Keratinocyte (primary cell): ENCODE measurements at places on chromosomes 7 and 10. TPM values are rescaled to one million over a fixed set of nuclear protein-coding genes. Genes with fewer than 3 reads are reported as not detected.

The PDZD7 gene
- polyA plus RNA-seq: 0.31 to 0.54 TPM (median 0.54 TPM) in 3 replicates

The PLEKHS1 gene
- not detected in 3 replicates for polyA plus RNA-seq

The PGAM2 gene
- polyA plus RNA-seq: not detected in 3 replicates

The NUTM2A gene
- polyA plus RNA-seq: 0.13 to 0.63 TPM (median 0.22 TPM) in 3 replicates

The WEE2 gene
- polyA plus RNA-seq: not detected in 3 replicates

The TSPAN33 gene
- 0.71 to 1.1 TPM (median 0.93 TPM) in 3 replicates for polyA plus RNA-seq

The TMEM236 gene
- polyA plus RNA-seq: 0.05 to 0.13 TPM (median 0.12 TPM) in 3 replicates

DNA sequence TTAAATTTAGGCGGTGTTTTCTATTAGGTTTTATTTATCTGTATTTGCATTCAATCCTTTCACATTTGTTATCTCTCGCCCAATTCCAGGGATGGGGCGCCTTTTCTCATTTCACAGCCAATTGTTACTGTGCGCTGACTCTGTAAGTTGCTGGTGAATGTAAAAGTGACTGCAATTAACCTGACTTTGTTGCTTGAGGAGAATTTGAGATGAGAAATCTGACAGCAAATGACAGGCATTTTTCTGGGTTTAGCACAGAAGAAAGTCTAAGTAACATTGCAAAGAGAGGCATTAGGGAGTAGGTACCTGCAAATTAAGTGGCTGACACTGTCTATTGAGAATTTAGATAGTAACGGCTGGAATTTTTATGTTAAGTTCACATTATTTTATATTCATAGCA, 16.6 kb downstream of the FOXP2 start:
- no peak for DNase-seq

DNA sequence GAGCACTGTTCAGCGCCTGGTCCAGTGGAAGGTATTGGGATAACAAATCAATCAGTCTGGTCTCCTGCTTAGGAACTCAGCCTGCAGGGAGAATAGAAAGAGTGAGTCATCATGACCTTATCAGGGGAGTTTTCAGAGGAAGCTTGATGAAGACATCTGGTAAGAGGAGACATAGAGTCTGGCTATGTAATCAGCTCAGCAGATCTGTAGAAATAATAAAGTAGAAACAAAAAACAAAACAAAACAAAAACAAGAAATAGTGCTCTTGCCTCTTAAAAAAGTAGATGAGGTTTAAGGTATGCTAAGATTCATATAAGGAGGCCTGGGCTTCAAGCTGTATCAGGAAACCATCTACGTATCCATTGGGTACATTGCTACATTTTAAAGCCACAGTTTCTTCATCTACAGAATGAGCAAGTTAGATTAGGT, 14.4 kb downstream of the TAS2R41 start:
- DNase-seq: no peak

- DNase-seq: no peak
Observed at GRCh38 chr10:130483691-130484467, 347.7 kb downstream of the GLRX3 start.

- no peak for DNase-seq
Observed at GRCh38 chr7:5481241-5482019, 57.8 kb upstream of the TNRC18 start.

DNA sequence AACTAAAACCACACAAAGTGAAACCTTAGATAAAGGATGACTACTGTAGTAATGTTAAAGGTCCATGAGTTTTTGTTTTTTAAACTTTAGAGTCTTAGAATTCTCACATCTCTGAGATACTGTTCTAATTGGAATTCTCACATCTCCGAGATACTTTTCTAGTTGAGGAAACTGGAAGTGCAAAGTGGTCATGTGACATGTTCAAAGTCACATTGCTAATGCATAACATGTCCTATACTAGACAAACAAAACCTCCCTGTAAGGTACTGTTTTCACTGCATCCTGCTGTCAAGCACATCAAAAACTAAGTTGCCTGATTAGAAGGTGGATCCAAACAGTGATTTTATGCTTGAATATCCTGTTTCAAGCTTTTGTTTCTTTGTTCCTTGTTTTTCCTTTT, 13.9 kb downstream of the TAX1BP1 start:
- DNase-seq: no peak

DNA sequence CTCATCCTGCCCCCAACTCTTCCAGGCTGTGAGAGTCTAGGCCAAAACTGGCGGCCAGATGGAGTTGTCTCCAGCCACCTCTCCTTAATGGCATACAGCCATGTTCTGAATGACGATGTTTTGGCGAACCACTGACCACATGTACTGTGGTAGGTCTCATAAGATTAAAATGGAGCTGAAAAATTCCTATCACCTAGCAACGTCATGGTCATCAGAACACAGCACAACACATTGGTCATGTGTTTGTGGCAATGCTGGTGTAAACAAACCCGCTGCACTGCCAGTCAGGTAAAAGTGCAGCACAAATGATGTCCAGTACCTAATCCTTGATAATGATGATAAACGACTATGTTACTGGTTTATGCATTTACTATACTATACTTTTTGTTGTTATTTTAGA, 290.0 kb upstream of the MKI67 start:
- no peak for DNase-seq

- no peak for DNase-seq
Observed at GRCh38 chr7:105060437-105060836, 46.4 kb downstream of the KMT2E start.

- DNase-seq: no peak
Observed at GRCh38 chr7:50533866-50534265, 31.3 kb downstream of the DDC start.

DNA sequence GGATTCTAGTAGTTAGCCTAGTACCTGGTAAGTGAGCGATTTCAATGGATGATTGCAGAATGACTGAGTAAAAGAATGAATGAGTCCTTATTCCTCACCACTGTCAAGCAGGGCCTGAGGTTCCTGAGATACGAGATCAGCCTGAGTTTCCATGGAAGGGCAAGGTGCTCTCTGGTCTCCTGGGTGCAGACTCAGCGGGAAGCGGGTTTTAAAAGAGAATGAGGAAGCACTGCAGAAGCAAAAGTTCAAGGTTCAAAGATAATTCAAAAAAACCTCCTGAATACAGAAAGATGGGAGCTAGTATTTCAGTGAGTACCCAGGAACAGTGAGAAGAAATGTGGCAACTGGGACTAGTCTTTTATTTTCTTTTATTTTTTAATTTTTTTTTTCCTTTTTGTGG, 4.3 kb downstream of the ZNF3 start:
- DNase-seq: no peak

- no peak for DNase-seq
Observed at GRCh38 chr10:123395906-123396305, 241.7 kb downstream of the BUB3 start.

- no peak for DNase-seq
Observed at GRCh38 chr7:135733603-135734342, 5.8 kb upstream of the SLC13A4 start.

GRCh38 chr7:78779788-78780187, 673.7 kb downstream of the MAGI2 start:
- DNase-seq: no peak

- no peak for DNase-seq
Observed at GRCh38 chr10:117928741-117929140, 118.0 kb downstream of the RAB11FIP2 start.

GRCh38 chr7:50793947-50794570, 11.4 kb upstream of the GRB10 start:
- no peak for DNase-seq

DNA sequence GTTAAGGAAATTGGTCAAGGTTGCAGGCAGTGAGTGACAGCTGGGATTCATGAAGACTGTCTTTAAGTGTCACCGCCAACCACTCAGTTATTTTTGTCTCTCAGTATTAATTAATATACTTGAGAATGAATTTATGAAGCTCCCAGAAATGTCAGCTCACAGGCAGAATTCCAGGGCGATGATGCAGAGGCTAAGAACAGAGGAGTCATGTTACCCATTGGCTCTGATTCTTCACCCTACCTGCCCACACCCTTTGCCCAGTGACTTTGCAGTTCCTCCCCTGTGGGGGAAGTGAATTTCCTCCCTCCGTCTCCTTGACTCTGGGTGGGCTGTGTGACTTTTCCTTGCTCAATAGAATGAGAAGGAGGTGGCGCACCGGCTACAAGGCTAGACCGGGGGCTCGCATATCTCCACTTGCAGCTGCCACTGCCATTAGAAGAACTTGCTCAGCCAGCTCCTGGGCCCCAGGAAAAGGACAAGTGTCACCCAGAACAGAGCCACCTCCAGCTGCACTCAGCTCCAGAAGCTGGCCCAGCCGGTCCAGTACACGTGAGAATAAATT, 157.1 kb upstream of the PRKCQ start:
- DNase-seq: peak; percentile 82

DNA sequence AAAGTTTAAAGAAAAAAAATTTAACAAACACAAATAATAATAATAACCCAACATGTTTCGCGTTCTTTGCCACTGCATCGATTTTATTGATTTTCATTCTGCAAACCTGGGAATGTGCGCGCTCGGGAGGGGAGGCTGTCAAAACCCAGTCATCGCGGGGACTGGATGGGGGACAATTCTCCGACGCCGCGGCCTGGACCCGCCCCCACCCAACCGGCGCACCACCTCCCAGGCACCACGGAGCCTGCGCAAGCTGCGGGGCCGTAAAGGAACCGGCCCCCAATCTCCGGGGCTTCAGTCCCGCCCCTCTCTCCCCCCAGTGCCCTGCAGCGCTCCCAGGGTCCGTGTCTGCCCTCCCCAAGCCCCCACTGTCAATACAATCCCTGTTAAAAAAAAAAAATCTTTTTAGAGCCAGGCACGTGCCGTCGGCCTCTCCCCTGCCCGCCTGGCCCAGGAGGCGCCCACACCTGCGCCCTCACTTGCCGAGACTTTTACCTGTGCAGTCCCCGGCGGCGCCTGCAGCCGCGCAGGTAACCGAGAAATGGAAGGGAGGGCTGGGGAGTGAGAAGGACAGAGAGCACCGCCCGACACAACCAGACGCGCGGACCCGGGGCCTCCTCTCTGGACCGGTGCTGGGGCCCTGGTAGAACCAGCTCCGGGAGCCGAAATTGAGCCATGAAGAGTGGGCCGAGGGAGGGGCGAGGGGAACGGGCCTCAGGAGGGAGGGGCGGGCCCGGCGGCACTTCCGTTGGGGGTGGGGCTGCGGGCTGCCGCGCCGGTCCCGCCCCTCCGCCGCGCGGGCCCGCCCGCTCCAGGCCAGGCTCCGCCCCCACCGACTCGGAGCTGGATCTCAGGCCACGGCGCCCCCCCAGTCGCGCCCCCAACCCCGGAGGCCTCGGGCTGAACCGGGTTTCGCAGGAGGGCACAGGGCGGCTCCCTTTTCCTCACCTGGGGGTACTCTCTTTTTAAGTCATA, 7.6 kb upstream of the ZNF503 start:
- DNase-seq: no peak

DNA sequence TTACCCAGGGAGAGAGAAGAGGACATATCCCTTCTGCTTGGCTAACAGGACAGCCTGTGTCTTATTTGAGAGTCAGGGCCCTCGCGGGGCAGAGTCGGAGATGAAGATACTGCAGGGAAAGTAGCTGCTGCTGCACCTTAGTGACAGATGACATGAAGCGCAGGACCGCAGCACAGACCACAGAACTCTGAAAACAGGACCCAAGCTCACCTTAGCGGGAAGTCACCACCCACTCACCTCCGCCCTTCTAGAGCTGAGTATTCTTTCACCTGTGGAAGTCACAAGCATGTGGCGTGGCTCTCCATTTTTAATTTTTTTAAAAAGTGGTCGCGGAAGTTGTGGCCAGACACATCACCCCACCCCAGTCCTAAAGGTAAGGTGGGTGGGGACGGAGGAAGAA, 191.4 kb downstream of the FAM107B start:
- DNase-seq: no peak

GRCh38 chr10:108427146-108427545, 1262.6 kb upstream of the SORCS1 start:
- DNase-seq: no peak

GRCh38 chr7:81459485-81459884, 310.4 kb downstream of the HGF start:
- DNase-seq: no peak
